ENCODE measurements at places on chromosomes 12 and 14.

GRCh38 chr12:76698316-76698715 is 65.6 kb upstream of the ZDHHC17 start:
- DNase-seq: no peak

GRCh38 chr12:50928392-50928791 is 24.0 kb upstream of the HIGD1C start:
- no peak for DNase-seq

- DNase-seq: no peak
These were observed 8.5 kb upstream of the SERPINA5 start for GRCh38 chr14:94572637-94573303.

- DNase-seq: no peak
These were observed 290.5 kb upstream of the FBXO33 start for GRCh38 chr14:39722547-39723273.

GRCh38 chr12:129665414-129665813 is 238.4 kb downstream of the TMEM132D start:
- no peak for DNase-seq

DNA sequence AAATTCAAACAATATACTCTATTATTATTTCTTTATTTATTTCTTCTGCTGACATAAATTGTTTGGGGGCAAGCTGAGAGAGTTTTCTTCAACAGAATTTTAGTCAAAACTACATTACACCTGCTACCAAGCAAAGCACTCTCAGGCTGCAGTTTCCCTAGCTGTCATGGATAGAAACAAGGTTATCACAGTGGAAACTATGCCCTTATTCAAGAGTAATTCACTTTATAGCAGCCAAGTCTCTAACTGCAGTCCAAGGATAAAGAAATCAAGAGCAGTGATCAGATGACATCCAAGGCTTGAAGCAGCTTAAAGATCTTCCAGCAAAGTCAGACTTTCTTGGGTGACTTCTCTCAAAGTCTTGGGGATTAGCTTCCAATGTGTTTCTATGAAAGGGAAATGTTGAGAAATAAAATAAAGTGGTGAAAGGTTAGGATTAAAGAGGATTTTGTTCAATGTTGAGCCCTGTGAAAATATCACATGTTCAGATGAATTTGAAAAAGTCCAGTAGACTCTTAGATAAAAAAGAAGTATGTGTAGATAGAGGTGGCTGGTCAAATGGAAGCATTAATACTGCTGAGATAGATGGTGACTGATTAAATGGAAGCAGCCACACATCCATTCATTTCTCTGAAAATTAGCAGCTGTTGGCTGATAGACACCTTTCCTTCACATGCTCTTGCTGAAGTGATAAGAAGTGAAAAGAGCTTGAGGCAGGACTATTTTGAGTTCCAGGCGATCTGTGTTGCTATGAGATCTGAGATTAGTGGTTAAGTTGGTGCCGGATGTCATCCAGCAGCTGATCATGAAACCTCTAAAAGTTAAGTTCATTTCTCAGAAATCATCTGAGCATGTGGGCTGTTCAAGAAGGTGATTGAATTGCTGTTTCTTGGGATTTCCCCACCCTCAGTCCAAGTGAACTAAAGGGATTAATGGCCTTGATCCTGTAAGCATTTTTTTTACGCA is 257.8 kb upstream of the BTG1 start:
- DNase-seq: no peak

All from CD14-positive monocyte (primary cell).